ENCODE measurements at places on chromosomes 1 and 21. TPM values are rescaled to one million over a fixed set of nuclear protein-coding genes. Genes with fewer than 3 reads are reported as not detected.

- DNase-seq: no peak
Observed at GRCh38 chr1:10888291-10888690, 91.8 kb upstream of the CASZ1 start.

DNA sequence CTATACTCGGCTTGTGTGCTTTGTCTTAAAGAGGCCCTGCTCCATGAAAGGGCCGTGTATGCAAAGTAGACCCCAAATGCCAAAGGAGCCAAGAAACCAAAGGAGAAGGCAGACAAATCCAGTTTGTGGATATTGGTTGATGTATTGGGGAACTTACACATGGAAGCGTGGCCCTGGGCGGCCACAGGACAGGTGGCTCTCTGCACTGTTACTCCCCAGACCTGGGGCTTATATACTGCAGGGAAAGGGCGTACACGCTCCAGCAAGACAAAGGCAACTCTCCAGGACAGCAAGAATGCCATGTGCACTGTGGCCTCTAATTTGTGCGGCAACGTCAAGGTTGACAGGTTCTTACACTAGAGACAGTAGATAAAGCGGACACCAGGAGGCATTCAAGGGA is 24.8 kb downstream of the RSPH1 start:
- DNase-seq: no peak

GRCh38 chr1:83776913-83777757 is 221.8 kb downstream of the TTLL7 start:
- DNase-seq: no peak

DNA sequence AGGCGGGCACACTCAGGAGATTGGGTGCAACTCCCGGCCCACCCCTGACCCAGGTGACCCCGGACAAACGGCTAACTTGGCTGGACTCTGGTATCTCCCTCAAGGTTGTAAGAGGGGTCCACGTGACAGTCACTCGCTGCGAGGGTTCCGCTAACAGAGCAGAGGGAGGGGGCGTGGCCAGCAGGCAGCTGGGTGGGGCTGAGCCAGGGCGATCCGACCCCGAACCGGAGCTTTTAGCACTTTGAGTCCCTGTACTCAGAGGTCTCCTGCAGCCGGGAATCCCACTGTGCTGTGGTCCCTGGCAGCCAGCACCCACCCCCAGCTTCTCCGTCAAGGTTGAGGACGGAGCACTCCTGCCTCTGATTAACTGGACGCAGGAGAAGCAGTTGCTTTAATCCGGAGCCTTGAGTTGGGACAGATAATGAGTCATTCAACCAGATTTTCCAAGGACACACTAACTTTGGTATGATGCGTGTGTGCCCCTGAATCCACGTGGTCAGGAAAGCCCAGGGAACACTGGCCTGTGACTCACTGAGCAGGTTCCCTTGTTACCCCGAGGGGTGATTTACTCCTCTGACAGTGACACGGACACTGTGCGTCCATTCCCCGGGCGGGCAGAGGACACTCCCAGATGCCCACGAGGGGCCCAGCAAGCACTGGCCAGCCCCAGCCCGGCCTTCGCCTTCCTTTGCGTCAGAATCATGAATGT is 16.8 kb downstream of the TRPM2 start:
- no peak for DNase-seq

GRCh38 chr1:8025061-8025670 is 943 bp downstream of the ERRFI1 start:
- DNase-seq: no peak

DNA sequence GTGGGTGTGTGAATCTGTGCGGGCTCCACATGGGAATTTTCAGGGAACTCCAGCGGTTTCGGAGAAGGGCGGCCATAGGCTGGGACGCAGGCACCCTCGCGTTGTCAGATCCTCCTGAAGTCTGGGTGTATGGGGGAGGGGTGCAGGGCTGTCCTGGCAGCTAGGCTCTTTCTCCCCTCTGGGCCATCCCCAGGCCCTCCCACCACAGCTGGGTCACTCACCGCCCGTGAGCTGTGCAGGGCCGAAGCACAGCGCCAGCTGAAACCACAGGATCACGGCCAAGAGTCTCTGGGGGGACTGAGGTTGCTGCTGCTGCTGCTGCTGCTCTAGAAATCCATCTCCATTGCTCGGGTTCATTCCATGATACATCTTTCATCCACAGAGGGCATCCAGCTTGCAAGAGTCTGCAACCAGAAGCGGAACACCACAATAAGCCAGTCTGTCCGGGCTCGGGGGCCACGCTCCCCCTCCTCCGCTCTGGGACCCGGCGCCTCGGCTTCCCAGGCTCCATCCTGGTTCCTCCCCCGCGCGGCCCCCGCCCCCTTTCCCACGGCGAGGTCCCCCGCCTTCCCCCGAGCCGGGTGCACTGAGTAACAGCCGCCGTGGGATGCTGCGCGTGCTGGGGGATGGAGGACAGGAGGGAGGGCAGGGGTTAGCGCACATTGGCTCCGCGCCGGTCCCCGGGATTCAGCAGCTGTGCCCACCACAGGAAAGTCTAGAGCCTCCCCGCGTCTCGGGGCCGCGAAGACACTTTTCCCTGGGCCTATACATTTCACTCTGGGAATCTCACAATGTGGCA is 720 bp downstream of the SUSD4 start:
- DNase-seq: no peak

The SH2D1B gene
- total RNA-seq: 0.57 TPM

GRCh38 chr1:11693024-11693590 is 1.6 kb downstream of the DRAXIN start:
- no peak for DNase-seq

DNA sequence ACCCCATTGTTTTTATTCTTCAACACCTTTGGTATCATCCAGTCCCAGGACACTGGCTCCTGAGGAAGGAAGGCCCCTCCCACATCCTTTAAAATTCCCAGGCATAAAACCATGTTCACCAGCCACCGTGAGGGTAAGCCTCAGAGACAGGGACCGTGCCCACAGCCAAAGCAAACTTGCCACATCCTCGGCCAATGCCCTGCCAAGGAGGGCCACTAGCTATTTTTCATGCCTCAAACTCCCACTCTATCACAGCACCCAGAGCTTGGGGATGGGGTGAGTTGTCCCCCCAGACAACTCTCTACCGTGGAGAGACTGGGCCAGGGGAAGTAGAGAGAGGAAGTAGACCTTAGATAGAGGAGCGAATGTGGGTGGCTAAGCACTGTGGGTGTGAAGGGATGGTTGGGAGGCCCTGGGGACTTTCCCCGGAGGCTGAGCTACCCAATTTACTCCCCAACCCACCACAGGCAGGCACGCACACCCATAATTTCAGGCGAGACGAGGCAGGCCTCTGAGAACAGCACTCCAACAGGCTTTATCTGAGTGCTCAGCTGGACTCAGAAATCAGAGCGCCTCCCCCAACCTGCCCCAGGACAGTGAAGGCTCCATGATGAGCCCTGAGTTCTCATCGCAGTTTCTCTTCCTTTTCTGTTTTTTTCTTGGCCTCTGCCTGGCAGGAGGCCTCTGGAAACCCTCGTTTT is 15.9 kb upstream of the BTG2 start:
- DNase-seq: peak; percentile 53

DNA sequence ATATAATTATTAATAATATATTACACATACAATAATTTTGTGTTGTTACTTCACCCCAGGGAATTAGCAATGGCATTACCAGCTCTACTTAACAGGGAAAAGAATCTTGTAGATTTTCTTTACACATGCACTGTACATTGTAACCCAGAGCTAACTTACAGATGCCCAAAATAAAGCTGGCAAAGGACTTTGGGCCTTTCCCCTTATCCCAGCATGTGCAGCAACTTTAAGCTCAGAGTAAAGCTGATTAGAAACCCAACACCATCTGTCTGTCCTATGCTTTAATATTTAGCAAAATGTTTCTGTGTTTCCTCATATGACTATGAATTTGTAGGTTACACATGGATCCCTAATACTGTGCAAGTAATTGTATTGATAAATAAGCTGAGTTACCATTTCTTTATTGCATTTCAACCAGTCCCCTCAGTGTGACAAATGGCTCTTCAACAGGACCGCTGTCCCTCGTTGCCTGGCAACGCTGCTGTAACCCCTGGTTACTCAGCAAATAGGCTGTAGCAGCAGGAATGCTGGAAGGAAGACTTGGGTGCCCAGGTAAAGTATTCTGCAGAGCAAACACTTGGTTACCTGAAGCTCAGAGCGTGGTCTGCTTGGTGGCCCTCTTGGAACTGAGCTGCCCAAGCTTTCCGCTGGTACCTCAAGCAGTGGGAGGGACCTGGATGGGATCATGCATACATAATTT is at the start of gene USH2A:
Gene USH2A, minus strand, starts transcription at position 628 of the 700 bp plus-strand sequence. CDS start 1,112 bp downstream, outside the sequence.
- DNase-seq: no peak

DNA sequence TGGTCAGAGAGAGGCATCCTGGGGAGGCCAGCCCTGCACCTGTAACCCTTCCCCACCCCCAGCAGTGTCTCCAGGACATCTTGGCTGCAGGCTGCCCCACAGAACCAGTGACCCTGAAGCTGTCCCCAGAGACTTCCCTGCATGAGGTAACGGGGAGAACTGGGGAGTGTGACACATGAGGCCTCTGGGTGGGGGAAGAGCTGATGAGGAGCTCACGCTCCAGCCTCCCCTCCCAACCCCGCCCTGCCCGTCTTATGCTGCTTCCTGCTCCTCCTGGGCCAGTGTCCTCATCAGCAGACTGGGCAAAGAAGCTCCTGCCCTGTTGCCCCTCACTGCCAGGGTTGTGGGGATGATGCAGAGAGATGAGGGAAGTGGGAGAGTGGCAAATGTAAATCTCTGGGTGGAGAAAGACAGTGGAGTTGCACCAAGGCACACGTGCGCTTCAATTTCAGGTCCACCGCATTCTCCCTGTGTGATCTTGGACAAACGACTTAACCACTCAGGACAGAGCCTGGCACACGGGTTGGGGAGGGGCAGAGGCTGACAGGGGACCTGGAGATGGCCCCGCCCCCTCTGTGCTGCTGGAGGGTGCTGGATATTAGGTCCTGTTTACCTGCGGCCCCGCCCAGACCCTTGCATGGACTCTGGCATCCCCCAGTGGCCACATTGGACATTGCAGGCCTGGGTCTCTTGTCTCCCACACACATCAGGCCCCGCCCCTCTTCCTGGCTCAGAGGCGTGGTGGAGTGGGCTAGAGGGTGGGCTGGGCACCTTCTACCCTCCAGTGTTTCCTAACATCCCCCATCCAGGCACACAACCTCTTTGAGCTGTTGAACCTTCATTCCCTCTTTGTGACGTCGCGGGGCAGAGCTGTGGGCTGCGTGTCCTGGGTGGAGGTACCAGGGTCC is 12.3 kb downstream of the CLCNKB start:
- DNase-seq: peak; percentile 28

DNA sequence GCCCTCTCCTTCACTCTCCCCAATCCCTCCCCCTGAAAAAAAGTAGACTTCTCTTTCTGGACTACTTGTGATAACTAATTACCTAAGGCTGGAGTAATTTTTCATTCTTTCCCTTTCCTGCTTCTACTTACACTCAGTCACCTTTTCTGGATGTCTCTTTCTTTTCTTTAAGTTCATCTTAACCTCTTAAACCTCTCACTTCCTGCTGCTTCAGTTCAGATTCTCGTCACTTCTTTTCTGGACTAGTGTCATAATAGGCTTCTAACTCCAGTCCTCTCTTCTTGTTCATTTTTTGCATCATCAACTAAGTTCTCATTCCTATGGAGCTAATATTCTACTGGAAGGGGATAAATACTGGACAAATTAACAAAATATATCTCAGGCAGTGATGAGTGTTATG is 75.4 kb downstream of the LRRC53 start:
- DNase-seq: no peak

GRCh38 chr1:56531624-56532349 is 47.6 kb downstream of the PLPP3 start:
- no peak for DNase-seq

The GSTM4 gene
- 33.5 TPM for total RNA-seq

The SHE gene
- 0.88 TPM for total RNA-seq

DNA sequence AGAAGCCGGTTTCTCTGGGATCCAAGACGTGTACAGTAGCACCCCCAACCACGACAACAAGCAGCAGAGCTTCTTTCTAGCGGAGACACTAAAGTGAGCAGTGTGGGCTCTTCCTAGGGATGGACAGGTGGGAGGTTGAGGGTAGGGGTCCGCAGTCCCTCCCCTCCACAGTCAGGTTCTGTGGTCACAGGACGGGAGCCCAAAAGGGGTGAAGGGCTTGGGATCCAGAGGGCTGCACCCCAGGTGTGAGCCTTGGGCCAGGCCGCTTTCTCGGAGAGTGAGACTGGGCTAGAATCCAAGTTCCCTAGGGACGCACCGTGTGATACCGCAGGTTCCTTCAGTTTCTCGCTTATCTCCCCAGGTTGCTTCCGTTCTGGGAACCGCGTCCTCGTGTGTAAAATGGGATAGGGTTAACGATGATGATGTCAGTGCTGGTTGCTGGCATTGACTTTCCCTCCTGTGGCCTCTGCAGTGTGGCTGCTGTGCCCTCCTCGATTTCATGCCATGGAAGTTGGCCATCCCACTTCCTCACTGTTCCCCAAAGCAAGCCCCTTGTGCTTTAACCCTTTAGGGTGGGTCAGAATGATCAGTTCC is 17.3 kb upstream of the SELENON start:
- no peak for DNase-seq

DNA sequence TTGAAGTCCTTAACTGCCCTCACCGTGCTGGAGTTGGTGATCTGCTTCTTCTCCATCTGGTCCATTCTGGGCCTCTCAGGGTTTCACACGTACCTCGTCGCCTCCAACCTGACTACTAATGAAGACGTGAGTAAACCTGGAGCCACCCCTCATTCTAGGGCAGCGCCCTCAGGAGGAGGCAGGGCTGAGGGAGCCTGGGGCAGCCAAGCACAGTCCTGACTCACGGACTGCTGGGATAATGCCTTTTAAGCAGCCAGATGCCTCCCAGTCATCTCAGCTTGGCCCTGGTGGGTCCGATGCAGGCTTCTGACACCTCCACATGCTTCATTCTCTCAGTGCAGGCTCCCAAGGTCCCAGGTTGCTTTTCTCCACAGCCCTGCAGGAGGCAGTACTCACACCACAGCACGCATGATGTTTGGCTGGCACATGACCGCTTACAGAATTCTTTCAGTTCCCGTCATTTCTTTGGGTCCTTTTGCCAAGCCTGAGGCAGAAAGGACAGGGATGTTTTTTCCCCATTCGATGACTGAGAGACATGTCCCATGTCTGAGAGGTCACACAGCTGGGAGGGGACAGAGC is 11.8 kb upstream of the SFN start:
- DNase-seq: no peak

- no peak for DNase-seq
Observed at GRCh38 chr21:15631342-15631741, 98.4 kb upstream of the USP25 start.

- no peak for DNase-seq
Observed at GRCh38 chr1:75172556-75172955, 38.4 kb downstream of the LHX8 start.

DNA sequence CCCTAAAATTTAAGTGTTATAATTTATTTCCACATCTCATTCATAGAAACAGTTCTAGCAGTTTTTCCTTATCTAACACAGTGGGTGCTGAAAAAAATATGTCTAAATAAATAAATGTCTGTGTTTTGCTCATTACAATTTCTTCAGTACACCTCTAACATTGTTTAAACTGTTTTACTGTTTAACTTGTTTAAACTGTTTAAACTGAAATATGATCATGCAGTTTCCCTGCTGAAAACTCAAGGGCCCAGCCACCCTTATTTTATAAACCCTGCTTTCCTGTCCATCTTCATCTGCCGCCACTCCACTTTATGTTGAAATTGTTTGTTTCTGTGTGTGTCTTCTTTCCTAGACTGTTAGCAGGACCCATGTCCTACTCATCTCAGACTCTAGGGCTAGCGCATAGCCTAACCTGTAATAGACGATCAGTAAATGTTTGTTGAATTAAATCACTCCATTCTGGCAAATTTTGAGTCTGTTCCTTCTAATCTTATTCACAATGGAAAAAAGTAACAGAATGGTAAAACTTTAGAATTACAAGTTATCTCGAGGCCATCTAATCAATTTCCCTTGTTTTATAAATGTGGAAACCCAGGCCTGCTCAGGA is 9.4 kb upstream of the PIK3C2B start:
- no peak for DNase-seq

GRCh38 chr1:113872219-113872935 is 865 bp upstream of the PTPN22 start:
- no peak for DNase-seq
